ENCODE measurements at places on chromosomes 6 and 20.
A peak's percentile ranks its signal among the peaks of the same experiment; 100 is the strongest.

DNA sequence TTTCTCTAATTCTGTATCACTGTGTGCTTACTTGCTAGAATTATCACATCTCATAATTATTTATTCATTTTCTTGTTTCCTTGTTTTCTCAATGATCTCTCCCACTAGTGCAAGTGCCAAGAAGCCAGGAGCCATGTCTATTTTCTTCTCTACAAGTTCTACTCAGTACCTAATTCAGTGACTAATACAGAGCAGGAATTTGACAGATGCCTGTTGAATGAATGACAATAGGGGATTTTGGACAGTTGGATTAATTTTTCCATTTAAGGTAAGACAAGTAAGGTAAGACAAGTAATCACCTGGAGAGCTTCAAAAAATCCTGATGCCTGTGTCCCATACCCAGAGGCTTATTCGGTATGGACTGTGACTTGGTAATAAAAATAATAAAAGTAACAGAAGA lies 81.0 kb downstream of the EDN1 start:
- no peak for DNase-seq

DNA sequence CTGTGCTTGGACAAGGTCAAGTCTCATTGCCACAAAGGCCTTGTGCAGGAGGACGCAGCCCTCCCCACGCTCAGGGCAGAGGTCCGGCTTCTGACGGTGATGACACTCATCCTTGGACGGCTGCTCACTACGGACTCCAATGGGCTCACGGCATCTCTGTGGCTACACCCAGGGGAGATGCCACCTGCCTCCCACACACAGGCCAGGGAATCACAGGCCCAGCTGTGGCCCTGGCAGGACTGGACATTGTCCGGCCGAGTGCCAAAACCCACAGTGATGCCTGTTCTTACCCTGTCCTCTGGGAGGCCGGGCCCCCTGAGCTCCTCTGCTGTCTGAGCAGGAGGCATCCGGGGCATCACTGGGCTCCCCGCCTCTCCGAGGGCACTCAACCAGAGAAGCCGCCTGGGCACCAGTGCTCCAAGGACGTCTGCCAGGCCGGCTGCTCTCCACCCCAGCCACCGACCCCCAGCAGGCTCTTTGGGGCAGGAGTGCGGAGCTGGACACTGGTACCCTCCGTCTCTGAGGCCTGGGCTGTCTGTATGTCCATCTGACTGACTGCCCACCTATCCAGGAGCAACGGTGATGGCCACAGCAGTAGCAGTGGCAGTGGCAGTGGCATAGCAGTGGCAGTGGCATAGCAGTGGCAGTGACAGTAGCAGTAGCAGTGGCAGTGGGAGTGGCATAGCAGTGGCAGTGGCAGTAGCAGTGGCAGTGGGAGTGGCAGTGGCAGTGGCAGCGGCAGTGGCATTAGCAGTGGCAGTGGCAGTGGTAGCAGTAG lies 1.9 kb downstream of the RBBP8NL start:
- DNase-seq: no peak

DNA sequence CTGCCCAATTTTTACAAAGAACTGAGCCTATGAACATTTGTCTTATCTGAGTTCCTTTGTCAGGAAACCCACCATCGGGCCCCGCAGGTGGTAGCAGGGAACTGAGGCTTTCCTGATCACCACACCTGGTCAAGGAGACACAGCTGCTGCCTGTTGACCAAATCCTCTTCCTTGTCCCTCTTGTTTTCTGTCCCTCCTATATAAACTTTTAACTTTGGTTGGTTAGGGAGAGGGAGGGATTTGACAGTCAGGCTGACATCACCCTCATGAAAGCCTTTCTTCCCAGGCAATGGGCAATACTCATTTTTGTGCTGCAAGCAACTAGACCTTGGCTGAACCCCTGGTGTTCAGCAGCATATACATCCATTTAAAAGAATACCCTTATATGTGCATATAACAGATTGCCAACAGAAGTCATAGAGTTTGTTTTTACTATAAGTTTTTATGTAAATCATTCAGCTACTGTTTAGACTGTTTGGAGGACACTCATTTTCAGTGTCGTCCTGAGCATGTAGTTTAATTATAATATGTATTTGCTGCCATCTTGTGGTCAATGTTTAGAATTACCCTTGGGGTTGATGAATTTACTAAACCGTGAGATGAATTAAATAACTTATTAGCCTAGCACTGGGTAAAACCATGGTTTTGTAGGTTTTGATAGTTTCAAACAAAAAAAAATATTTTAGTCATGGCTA lies 17.0 kb downstream of the CRISP1 start:
- peak; percentile 20 for DNase-seq

- DNase-seq: no peak
These were observed 36.3 kb upstream of the MRGBP start for GRCh38 chr20:62759981-62760431.

DNA sequence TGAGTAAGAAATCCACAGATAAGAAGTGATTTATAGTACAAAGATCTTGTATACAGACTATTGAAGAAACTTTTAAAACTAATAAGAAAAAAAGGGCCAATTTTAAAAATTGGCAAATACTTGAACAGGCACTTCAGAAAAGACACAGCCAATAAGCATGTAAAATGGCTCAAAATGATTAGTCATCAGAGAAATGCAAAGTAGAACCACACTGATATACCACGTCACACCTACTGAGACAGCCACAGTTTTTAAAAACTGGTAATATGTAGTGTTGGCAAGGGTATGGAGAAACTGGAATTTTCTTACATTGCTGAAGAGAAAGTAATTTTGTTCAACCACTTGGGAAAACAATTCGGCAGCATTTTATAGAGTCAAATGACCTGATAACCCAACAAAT lies 488.9 kb upstream of the HTR1E start:
- no peak for DNase-seq

DNA sequence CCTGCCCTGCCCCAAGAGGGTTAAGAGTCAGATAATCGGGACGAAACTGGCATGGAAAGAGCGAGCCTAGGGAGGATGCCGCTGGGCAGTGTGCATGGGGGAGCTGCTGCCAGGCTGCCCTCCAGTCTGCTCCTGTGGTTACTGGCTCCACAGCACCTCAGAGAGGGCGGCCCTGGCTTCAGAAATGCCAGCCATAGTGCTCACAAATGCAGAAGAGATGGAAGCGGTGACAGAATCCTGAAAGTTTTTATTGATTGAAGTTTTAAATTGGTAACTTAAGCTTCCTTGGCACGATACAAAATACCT lies 57.9 kb downstream of the VAPB start:
- no peak for DNase-seq
